GM12891 (cell line): ENCODE measurements at places on chromosomes 6 and 20.

DNA sequence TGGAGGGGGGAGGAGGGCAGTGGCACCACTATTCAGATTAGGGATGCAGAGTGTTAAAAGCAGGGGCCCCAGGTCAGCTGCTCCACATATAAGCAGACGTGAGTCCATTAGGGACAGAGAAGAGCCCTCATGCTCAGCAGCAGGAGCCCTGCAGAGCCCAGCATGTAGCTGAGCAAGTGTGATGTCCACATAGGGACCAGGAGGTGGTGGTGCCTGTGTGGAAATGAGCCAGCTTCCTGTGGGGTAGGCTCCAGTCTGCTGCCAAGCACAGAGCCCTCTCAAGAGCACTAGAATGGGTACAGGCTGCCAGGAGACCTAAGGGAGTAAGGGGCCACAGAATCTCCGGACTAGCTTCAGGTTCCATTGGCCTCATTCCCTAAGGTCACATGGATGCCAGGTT is 57.9 kb upstream of the MLN start:
- no peak for DNase-seq

- no peak for DNase-seq
Observed at GRCh38 chr20:5652626-5653553, 97.3 kb upstream of the SHLD1 start.

DNA sequence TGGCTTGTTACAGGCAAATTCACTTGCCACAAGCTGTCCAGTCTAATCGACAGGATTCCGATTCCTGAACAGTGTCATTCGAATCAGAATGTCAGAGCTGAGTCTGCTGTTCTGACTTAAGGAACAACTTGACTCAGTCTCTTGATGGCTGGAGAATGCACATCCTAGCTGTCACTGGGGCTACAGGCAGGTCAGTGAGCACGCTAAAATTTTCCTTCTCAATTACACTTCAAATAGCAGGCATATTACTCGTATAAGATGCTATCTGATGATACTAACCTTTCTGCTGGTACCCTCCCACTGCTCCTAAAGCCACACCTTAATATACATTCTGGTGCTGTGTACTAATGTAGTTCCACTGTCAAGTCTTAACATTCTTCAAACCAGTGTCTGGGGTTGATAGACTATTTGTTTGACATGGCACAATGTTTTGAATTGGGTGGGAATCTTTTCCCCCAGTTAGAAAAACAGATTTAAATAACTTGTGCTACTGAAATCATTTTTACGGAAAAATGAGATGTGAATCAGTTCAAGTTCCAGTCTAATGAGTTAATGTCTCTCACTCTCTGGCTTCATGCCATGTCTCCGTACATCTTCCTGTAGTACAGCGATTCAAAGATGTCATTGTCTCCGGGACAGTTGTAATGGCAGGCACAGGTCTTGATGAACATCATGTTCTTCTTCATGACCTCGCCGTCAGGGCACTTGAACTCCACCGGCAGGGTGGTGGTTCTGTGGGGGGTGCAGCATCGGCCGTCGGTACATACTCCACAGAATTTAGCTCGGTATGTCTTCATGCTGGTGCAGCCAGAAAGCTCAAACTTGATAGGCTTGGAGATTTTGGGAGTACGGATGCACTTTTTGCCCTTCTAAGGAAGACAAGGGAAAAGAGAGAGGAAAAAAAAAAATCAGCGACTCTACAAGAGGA is 2.2 kb downstream of the CCN2 start:
- no peak for DNase-seq

DNA sequence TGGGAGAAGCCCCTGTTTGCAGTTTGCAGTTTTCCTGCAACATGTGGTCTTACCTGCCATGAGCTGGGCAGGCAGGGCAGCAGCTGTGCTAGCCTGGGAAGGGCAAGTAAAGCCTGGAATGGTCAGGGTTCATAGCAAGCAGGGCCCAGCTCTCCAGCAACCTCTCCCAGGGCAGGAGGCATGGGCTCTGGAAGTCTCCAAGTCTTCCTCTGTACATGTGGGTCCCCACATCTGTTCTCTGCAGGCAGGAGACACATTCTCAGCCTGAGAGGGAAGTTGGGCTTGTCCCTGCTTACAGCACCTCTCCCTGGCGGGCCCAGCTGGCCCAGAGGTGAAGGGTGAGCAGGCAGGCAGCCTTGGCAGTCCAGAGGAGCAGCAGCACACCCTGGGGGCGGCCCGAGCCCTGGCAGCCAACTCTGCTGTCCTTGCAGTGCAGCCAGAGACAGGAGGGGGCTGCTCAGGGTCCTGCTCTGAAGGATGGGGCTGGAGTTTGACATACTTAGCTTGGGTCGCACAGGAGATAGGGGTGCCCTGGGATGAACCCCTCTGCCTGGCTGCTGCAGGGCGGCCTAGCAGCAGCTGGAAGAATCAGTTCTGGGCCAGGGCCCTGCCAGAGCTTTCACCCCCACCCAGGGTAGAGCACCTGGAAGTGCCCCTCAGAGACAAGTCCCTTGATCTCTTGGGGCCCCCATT is 176.0 kb downstream of the MRPL14 start:
- no peak for DNase-seq

DNA sequence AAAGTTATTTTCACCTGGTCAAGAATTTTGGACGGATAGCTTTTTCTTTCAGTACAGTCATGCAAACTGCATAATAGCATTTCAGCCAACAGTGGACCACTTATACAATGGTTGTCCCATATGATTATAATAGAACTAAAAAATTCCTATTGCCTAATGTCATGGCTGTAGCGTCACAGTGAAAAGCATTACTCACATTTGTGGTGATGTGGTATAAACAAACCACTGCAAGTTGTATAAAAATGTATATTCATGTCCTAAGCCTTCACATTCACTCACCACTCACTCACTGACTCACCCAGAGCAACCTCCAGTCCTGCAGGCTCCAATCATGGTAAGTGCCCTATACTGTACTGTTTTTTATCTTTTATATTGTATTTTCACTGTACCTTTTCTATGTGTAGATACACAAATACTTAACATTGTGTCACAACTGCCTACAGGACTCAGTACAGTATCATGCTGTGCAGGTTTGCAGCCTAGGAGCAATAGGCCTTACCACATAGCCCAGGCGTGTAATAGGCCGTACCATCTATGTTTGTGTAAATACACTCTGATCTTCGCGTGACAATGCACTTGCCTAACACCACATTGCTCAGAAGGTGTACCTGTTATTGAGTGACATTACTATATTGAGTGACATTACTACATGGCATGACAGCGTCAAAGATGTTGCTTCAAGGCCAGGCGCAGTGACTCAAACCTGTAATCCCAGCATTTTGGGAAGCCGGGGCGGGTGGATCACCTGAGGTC is 17.9 kb downstream of the ABHD12 start:
- DNase-seq: no peak

GRCh38 chr6:30747902-30748769 is 3.8 kb upstream of the IER3 start:
- no peak for DNase-seq

GRCh38 chr6:157570752-157571151 is 189.8 kb downstream of the ZDHHC14 start:
- DNase-seq: no peak

DNA sequence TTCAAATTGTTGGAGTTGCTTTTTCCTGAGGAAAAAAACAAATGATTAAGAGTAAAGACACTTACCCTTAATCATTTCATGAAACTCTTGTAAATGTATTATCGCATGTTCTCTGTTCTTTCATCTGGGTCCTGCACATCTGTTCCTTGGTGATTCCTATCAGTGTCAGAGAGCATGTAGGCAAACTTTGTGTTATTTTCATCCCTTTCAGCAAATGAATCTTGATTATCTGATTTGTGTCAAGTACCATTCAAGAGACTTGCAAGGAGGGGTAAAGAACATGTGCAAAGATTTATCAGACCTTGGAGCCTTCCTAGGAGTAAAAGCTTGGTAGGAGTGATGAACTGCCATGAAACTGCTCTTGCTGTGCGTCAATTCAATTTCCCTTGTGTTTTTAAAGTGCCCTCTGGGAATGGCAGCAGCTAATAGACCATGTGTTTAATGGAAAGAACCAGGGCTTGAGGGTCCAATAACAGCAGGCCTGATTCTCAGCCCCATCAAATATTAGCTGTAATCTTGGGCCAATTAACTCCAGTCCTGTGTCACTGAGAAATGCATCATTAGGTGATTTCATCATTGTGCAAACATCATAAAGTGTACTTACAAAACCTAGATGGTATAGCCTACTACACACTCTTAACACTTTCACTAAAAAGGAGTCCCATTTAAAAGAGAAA is 118.9 kb upstream of the CEP85L start:
- no peak for DNase-seq

- no peak for DNase-seq
Observed at GRCh38 chr6:150354754-150355571, 13.8 kb upstream of the IYD start.

DNA sequence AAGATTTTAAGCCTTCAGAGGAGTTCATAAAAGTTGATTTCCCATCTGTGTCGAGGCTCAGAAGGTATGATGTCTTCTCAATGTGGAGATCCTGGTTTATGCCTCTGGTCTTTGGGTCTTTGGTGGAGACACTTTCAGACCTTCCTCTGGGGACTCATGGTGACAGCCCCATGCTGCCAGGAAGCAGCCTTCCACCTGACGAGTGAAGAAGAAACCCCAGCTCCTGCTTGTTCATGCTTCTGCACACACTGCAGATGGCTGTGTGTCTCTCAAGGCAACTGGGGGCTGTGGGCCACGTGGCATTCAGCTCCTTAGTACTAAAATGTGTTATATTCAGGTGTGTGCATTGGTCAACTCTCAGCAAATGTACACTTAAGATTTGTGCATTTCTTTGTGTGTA is 4.9 kb upstream of the SCP2D1 start:
- no peak for DNase-seq

- DNase-seq: no peak
Observed at GRCh38 chr6:145096846-145097245, 638.5 kb downstream of the EPM2A start.

- no peak for DNase-seq
Observed at GRCh38 chr6:45795678-45796077, 220.0 kb downstream of the CLIC5 start.

DNA sequence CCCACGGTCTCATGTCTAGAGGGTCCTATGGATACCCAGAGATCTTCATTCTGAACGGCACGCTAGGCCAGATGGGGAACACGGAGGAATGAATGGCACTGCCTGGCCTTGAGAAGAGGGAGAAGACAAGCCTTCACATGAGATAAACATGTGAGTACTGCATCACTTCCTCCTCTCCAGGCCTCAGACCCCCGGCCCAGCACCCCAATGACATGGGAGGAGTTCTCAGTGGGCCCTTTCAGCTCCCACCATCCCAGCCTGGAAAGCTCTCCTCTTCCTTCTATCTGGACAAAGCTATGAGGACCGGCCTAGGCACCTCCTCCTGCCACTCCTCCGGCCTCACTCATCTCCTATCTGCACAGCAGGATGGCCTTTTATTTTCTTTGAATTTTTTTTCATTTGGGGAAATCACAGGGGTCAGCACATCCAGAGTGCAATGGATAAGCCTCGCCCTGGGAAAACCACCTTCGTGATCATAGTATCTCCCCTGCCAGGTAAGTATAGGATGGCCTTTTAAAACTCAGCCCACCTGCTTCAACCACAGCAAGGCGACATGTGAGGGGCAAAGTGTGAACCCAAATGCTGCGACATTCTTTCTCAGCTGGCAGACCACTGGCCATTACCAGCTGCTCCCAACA is 39.2 kb upstream of the CDKN1A start:
- no peak for DNase-seq

GRCh38 chr6:2665146-2666070 is 85.3 kb downstream of the MYLK4 start:
- no peak for DNase-seq

DNA sequence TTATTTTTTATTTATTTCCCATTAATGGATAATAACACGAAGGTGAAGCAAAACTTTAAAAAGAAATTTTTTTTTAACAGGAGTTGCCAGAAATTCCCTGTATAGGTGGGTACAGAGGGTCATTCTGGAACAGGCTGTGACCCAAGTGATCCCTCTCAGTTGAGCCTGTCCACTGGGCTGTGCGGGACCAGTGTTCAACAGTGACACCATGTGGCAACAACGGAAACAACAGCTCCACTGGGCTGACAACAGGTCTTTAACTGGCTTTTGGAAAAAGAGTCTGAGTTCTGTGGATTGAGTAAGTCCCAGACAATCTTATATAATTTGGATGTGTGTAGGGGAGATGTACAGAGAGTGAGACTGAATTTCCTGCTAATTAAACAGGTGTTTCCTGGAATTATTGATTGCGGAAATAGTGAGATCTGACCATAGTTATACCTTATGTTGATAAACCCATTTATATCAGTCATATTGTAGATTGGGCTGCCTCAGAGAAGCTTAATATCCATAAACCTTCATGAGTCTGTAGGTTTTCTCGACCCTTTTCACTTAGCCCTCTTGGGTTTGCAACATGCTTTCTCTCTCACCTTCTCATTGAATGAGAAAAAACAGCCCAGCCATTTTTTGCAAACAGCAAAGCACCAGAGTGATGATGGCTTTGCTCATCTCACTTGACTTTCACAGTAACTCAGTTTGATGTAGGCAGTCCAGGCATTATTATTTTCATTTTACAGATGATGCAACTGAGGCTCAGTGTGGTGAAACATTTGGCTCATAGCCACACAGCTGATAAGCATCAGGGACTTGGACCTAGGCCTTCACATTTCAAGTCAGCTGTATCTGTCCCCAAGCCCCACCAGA is 17.5 kb downstream of the KIAA1755 start:
- DNase-seq: no peak

DNA sequence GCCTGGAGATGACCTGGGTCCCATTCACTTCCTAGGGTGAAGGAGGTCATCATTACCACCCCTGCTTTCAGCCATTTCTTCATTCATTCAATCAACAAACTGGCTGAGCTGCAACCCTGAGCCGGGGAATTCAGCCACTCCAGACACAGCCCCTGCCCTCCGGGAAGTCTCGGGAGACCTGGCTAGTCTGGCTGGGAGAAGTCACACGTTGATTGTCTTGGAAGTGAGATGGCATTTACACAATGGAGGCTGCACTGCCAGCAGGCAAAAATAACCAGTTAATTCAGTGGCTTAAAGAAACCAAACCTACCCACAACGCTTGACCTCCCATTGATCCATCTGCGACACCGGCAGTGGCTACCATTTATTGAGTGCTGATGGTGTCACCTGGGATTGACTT is 2.0 kb upstream of the PMEPA1 start:
- DNase-seq: no peak

DNA sequence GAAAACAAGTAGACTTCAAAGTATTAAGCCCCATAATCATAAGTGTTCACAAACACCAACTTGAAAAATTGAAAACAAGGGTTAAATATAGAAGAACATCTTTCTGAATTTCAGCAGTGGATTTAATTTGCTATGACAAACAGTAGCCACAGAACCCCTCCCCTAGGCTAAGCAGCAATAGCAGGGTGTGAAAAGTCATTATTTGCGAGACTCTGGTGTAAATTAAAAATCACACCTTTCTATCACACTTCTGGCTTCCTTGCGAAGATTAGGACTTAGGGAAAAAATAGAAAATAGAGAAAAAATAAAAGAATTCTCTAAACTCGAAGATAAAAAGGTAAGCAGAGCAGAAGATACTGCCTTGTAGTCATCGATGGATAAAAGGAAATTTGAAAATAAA is 6.1 kb downstream of the SAMD3 start:
- no peak for DNase-seq
